ENCODE measurements at places on chromosomes 3 and 15.

DNA sequence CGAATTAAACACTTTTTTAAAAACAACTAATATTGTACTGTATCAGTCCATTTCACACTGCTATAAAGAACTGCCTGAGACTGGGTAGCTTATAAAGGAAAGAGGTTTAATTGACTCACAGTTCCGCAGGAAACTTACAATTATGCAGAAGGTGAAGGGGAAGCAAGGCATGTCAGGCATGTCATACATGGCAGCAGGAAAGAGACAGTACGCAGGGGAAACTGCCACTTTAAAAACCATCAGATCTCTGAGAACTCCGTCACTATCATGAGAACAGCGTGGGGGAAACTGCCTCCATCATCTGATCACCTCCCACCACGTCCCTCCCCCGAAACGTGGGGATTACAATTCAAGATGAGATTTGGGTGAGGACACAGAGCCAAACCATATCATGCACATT is 162.8 kb upstream of the TPM1 start:
- no peak for DNase-seq

- no peak for DNase-seq
Observed at GRCh38 chr15:81959196-81959595, 86.6 kb downstream of the MEX3B start.

DNA sequence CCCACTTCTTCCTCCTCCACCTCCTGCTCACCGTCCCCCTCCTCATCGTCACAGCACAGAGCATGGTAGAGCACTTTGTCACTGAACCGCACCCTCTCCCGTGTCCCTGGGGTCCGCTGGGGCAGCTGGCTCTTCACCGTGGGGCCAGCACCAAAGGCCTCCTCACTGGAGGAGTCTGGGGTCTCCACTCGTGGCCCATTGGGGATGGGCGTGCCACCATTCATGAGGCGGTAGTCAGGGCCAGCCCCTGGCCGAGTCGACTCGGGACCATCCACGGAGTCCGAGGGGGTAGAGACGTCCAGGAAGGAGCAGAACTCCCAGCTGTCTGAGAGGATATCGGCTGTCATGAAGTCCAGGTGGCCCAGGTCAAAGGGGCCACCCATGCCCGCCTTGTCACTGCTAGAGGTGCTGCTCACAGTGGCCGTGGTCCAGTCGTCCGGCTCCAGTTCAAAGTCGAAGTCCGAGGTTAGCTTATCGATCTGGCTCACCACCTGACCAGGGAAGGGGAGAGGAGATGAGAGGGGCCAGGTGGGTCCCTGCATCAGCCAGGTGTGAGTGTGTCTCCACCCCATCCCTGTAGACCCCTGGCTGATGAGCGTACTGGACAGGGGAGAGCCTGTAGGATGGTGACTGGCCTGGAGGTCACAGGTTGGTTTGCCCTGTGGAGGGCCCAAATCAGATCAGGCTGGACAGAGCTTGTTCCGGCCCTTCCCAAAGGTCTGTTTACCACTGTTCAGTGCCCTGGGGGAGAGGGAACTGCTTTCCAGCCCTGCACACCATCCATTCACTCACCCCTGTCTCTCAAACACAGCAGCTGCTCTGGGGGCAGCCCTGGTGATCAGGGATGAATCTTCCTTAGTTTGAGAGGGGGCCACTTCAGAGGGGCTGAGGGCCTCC is 12.8 kb downstream of the INSYN1 start:
- DNase-seq, result no peak

- DNase-seq, result no peak
Observed at GRCh38 chr15:64051407-64052259, 5.3 kb upstream of the DAPK2 start.

DNA sequence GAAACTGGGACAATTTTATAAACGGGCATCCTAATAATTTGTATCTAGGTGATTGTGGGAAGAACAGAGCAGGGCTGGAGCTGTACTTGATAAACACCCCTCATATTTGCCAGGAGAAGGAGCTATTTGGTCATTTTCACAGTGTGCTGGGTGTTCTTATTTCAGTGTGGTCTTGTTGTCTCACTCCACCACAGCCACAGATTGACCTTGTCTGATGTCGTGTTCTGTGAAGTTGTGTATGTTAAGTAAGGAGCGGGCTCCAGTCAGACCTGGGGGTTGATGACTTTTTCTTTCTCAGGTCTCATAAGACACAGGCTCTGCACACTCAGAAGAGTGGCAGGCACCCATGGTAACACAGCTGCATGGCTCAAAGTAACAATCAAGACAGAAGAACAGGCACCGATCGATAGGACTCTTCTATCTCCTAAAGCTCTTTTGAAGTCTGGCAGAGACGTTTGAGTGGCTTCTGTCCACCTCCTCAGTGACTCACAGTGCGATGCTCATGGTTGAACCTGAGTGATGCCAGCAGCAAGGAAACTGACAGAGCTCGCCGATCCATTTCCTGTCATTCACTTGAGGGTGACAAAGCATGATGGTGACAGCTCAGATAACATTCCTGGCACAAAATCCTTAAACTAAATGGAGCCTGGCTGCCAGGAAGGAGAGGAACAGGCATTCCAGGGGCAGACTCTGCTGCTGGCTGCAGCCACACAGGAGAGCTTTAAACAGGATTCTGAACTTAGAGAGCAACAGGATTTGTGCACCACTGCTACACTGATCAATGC is 20.8 kb downstream of the DPH3 start:
- DNase-seq, result no peak

DNA sequence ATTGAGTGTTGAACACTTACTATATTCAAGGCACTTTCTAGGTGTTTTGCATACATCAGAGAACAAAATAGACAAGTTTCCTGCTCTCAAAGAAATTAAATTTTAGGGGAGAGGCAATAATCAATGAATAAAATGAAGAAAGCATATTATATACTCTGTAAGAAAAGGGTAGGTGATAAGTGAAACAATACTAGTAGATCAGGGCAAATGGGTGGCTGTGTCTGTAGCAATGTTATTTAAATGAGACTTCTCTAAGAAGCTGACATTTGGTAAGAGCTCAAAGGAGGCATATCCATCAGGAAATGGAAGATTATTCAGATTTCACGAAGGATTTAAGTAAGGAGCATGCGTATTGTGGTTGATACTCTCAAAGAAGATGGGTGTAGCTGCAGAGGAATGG is 1291.6 kb downstream of the NSUN3 start:
- DNase-seq, result no peak
